Activated T-helper 1 cell treated with anti-CD3 and anti-CD28 coated beads, Interleukin-2, amount 50 U/mL, for 16 hours (primary cell): ENCODE measurements at places on chromosomes 3 and 15.

DNA sequence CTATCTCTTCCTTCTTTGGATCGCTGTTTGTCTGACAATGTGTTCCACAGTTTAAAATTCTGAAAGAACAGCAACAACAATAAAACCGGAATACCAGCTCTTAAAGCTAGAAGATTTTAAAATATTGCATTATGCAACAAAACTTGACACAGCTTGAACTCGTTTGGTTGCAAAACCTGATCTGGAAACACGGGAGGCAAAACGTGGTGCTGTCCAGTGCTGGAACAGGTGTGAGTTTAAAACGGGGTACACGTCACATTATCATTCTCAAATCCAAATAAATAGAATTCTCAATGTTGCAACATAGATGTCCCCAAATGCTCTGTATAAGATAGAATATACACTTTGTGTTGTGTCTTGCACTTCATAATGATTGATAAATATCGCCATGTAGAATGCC lies 110.9 kb upstream of the LYSMD4 start:
- DNase-seq = no peak

- DNase-seq = no peak
Measured at GRCh38 chr3:189606774-189607173, 24.4 kb upstream of the TP63 start.

DNA sequence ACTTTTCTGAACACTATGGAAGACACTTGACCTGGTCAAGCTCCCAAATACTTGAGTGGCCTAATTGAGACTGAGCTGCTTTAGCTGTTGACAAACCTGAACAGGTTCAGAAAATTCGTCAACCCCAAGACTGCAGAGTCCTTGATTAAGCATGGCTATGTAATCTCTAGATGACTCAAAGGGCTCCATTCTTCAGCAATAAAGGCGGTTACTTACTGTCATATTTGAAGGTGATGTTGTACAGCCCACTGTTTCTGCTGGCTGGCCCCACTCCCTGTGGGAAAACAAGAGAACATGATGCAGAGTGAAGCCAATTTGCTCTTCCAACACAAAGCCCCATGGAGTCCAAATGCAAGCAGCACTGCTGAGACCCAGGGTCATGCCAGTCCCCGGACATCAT lies 45.1 kb downstream of the IL17RD start:
- no peak for DNase-seq

DNA sequence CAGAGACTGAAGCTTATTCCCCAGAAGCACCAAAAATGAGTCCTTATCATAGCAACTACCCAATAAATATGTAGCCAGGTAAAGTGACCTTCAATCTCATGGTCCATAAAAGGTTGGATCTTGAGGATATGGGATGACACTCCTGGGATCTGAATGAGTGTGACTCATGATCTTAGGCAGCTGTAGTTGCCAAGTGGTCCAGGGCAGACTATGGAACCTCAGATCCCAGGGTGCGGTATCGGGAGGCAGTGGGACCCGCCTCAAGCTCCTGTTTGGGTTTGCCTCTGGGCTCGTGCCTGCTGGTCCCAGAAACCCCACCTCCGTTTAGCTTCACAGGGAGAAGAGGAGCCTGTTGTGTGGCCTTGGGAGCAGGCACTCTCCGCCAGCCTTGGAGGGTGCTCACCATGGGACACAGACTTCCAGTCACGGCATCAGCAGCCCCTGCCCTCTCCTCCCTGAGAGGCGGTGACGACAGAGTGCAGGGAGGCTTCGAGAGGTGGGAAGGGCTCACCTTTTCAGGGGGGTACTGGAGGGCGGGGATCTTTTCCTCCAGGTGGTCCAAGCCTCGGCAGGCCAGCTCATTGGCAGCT lies 8.1 kb downstream of the PLIN1 start:
- no peak for DNase-seq

DNA sequence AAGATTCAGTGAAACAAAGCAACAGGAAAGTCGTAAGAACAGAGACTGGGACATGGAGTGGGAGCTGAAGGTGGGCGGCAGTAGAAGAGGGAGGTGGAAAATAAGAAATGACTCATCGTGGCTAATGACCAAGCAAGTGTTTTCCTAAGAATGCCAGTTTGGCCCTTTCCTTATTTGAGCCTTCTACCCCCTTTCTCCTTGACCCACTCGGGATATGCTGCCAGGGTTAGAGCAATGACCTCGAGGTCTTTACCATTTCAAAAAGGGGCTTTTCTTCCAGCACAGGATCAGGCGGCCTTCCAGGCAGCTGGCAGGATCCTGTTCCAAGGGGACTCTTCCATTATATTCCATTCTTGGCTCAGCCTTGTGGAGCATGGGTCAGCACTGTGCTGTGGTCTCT lies 241.1 kb downstream of the RYR3 start:
- no peak for DNase-seq

DNA sequence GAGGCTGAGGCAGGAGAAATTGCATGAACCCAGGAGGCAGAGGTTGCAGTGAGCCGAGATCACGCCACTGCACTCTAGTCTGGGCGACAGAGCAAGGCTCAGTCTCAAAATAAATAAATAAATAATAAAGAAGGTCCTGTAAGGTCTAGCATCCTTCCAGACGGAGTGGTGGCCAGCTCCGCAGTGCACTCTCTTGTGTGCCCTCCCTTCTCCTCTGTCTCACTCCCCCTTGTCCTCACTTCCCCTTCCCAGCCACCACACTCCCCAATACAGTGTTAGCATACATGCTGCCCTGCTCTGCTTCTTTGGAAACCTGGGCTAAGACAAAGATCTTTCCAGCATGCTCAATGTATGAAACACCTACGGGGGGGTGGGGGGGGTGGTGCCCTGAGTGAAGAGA lies 3.4 kb upstream of the CLN6 start:
- DNase-seq = no peak

DNA sequence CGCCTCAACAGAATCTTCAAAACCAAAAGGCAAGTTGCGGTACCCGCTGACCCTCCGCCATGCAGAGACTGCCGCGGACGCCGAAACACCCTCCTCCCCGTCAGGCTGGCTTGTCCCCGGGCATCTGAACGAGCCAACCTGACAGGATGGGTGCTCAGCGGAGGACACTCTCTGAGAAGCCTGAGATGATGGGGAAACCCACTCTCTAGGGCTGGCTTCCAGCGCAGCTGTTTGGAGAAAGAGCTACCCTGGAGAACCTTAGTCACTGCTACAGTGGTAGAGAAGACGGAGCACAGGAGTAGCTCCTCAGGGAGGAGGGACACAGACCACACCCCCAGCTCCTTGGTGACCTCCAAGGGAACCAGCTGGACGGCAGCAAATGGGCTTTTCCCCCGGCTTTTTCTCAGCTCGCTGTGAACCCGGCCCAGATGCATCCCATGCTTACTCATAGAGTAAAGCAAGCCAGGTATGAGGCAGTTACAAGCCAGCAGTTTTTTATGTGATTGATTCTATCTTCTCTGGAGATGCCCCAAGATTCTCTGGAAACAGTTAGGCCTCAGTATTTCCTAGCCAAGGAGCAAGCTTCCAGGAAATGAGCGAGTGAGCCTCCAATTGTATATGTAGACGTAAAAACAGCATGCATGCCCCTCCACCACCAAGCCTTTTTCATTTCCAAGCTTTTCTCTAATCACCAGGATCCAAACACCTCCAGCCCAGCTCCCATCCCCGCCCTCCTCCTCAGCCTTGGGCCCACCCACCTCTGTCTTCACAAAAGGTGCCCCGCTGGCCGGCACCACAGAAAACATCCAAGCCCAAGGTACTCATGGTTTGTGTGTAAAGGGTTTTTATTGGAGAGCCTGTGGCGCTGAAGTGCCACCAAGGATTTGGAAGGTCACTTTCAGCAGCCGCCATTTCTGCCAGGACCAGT lies 38.7 kb downstream of the FAM174B start:
- DNase-seq = no peak

DNA sequence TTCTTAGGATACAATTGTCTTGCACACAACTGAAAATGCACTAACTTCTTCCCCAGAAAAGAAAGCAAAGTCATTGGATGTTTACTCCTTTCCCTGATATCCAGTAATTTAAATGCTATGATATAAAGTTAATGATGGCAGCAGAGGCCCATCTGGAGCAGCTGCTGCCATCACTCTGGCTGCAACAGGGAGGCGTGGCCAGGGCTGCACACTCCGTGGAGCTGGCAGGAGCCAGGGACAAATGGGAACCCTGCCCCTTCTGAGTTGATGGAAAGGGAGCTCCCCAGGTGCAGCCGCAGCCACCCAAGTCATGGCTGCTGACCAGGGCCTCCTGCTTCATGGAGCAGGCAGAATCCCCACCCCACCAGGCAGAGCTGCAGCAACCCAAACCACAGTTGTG lies 72.6 kb upstream of the ALDH1A3 start:
- no peak for DNase-seq
